ENCODE measurements at places on chromosomes 1 and 21. TPM values are rescaled to one million over a fixed set of nuclear protein-coding genes. Genes with fewer than 3 reads are reported as not detected.

Gene PEX19
- 111 TPM for total RNA-seq

Gene PLPPR4
- total RNA-seq = not detected

Gene LRRN2
- not detected for total RNA-seq

Gene TFF3
- not detected for total RNA-seq

Gene FAM72D
- total RNA-seq = 0.86 TPM

Gene RNU1-4
- not detected for total RNA-seq

Gene COL9A2
- 3.5 TPM for total RNA-seq

Gene NOS1AP
- 0.29 TPM for total RNA-seq

Gene TAL1
- not detected for total RNA-seq

Gene BEND5
- not detected for total RNA-seq

Gene ADAMTS1
- 48.7 TPM for total RNA-seq

Gene PPIE
- 67.5 TPM for total RNA-seq

Gene COL8A2
- total RNA-seq = 6.2 TPM

Gene CCDC190
- total RNA-seq = 0.86 TPM

Gene RAP1GAP
- total RNA-seq = not detected

Gene KDF1
- total RNA-seq = 0.58 TPM

Gene KCNA3
- not detected for total RNA-seq

Gene CYP4B1
- total RNA-seq = not detected

Gene TTC22
- total RNA-seq = not detected

Gene ITLN2
- not detected for total RNA-seq

Gene S100A12
- not detected for total RNA-seq

Gene PDZK1
- total RNA-seq = 0.53 TPM

Gene PTPN22
- 1.7 TPM for total RNA-seq

Gene TAS1R1
- not detected for total RNA-seq

Gene ANGPTL3
- total RNA-seq = not detected

Gene BRINP2
- not detected for total RNA-seq

Gene SPRR2A
- total RNA-seq = not detected

Gene SH2D5
- total RNA-seq = 1.7 TPM

Gene INTS3
- total RNA-seq = 27.6 TPM

Gene ALG14
- 5.7 TPM for total RNA-seq

Gene USH2A
- total RNA-seq = not detected

Gene FAM72B
- total RNA-seq = 2.3 TPM

Gene LRRC39
- total RNA-seq = not detected

Gene VSIG8
- not detected for total RNA-seq

Gene OR2T2
- not detected for total RNA-seq

Gene RBP7
- total RNA-seq = not detected

Gene TCHHL1
- not detected for total RNA-seq

Gene LCE1B
- not detected for total RNA-seq

Gene ADGRB2
- total RNA-seq = 5.2 TPM

Gene SPRR2G
- total RNA-seq = not detected

Gene HORMAD1
- total RNA-seq = not detected

Gene AGBL4
- not detected for total RNA-seq

Gene CSDE1
- 791 TPM for total RNA-seq

Gene PLA2G5
- total RNA-seq = not detected

Gene MTMR11
- 8.6 TPM for total RNA-seq

Gene CFAP107
- not detected for total RNA-seq

Gene LAPTM5
- not detected for total RNA-seq

Gene OR2T35
- total RNA-seq = not detected

Gene FBLIM1
- total RNA-seq = 80.5 TPM

Gene SLC9C2
- not detected for total RNA-seq

Gene FH
- total RNA-seq = 119 TPM

Gene ERVH48-1
- total RNA-seq = not detected

Gene LAMC2
- total RNA-seq = 1.6 TPM

Gene KIRREL1
- total RNA-seq = 65.7 TPM

Gene PRELP
- 0.58 TPM for total RNA-seq

Gene INAVA
- not detected for total RNA-seq

Gene ESPN
- total RNA-seq = not detected

Gene ATP1A4
- not detected for total RNA-seq
